ENCODE measurements at places on chromosomes 16 and 17.

GRCh38 chr16:66525396-66526180 is 24.3 kb downstream of the TK2 start:
- no peak for DNase-seq

GRCh38 chr17:45906237-45906636 is 11.9 kb downstream of the MAPT start:
- DNase-seq: no peak

GRCh38 chr17:36807496-36808179 is 129.6 kb upstream of the LHX1 start:
- no peak for DNase-seq

- DNase-seq: no peak
These were observed 184.4 kb upstream of the CACNG5 start for GRCh38 chr17:66650544-66650877.

GRCh38 chr17:82645516-82645915 is 2.7 kb downstream of the WDR45B start:
- no peak for DNase-seq

DNA sequence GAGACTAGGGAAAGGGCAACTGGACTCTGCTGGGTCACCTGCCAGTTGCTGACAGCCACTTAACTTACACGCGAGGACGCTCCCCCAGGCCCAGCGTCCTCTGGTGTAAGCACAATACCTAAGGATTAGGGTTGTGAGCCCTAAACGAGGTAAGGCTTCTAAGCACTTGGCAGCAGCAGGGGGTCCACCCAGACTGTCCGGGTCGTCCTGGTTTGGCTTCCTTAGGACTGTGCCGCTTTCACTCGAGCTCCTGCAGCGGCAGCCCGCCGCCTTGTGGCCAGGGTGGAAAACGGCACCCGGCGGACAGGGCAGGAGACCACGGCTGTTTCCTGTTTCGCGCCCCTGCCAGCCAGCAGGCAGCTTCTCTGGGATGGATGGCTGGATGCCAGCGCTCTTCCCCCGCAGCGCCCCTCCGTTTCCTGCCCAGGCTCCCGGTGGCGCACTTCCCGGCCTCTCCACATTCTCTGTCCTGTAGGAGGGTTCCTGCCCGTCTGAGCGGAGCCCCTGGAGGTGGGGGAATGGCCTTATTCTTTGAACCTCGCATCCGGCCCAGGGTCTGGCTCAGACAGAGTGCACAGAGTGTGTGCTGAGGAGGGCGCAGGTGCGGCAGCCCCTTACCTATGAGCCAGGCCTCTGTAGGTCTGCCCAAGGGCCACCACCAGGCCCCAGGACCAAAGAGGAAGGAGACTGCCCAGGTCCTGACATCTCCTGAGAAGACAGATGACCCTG is 47.0 kb upstream of the AMZ2 start:
- peak; percentile 74 for DNase-seq

- no peak for DNase-seq
These were observed 390 bp downstream of the SEZ6L2 start for GRCh38 chr16:29898804-29899515.

DNA sequence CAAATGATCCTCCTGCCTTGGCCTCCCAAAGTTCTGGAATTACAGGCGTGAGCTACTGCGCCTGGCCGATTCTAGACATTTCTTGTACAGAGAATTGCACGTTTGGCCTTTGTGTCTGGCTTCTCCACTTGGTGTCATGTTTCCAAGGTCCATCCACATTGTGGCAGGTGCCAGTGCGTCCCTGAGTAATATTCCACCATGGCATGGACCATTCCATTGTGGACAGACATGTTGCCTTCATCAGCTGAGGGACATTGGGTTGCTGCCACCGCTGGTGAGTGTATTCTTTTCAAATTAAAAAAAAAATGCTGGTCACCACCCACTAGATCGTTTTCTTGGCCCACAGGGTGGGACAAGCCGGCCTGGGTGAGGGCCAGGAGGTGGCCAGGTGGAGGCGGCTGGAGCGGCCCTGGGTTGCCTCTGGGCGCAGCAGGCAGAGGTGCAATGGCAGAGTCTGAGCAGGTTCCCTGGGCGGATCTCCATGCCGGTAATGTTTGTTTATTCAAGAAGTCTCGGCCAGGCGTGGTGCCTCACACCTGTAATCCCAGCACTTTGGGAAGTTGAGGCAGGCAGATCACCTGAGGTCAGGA is 274.1 kb downstream of the SEC14L1 start:
- no peak for DNase-seq

DNA sequence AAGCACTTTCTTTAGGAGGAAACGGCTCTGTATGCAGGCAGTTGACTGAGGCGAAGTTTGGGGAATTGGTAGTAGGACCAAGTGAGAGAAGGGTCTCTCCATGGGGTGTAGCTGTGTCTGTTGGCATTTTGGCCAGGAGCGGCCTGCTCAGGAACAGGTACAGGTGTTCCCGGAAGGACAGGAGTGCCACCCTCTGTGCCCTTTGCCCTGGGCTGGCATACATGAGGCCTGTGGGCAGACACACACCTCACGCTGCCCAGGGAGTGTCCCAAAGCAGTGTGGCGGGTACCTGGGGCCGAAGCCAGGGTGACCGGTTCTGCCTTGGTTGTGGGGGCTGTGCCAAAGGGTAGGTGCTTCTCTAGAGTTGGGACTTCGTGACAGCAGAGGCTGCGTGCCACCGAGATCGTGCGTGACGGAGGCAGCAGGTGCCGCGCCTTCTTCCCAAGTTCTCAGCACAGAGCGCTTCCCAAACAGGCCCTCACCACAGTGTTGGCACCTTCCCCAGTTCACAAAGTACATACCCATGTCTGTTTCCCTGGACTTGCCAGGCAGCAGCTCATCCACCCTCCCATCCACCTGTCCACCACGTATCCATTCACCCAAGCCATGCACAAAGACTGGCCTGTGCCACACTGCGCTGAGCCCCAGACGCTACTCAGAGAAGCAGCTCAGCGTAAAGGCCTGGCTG is 19.9 kb upstream of the TCF25 start:
- DNase-seq: no peak

DNA sequence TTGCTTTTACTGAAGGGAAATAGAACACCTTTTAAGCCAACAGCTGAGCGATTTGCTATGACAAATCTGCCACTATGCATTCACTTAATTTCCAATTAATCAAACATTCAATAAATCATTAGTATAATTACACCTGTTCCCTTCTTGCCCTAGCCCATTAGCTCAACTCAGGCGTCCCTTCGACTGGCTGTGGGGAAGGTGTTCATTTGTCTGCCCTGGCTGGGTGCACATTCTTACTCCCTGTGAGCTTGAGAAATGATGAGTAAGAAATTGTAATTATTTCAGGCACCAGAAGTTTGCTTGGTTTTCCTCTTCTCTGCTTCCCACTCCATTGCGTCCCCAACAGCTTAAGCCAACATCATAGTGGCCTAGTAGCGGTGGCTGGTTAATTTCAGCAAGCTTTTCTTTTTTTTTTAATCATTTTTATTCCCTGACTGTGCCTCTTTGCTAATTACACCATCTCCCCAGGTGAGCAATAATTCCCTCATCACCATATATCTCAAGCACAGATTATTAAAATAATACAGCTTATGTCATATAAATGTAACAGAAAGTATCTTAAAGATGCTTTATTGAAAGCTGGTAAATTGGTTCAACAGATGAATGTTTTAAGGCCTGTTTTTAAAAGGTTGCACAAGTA is 623.9 kb upstream of the RBFOX1 start:
- DNase-seq: no peak

GRCh38 chr16:9465161-9465560 is 373.7 kb downstream of the HAPSTR1 start:
- DNase-seq: no peak

GRCh38 chr16:77450790-77451487 is 16.1 kb upstream of the ADAMTS18 start:
- no peak for DNase-seq

GRCh38 chr17:76296186-76296585 is 11.9 kb downstream of the QRICH2 start:
- no peak for DNase-seq

- DNase-seq: peak; percentile 74
These were observed at the start of gene MLYCD for GRCh38 chr16:83898463-83899271. Gene MLYCD (plus strand): TSS chr16:83899115. CDS start chr16:83899145, 30 bp downstream.

GRCh38 chr17:62057696-62058095 is 7.4 kb downstream of the MED13 start:
- no peak for DNase-seq

GRCh38 chr17:81405411-81405872 is 10.2 kb downstream of the BAHCC1 start:
- DNase-seq: no peak

GRCh38 chr17:51590071-51590656 is 329.8 kb downstream of the UTP18 start:
- DNase-seq: no peak
